NCI-H1930 (cell line): ENCODE measurements at places on chromosomes 16 and 17.

- DNase-seq, result peak; percentile 35
Measured at GRCh38 chr17:63042256-63042812, 76.3 kb downstream of the TANC2 start.

- DNase-seq, result no peak
Measured at GRCh38 chr16:85851034-85851785, 47.8 kb upstream of the IRF8 start.

- no peak for DNase-seq
Measured at GRCh38 chr17:44518032-44518431, 14.8 kb upstream of the GPATCH8 start.

DNA sequence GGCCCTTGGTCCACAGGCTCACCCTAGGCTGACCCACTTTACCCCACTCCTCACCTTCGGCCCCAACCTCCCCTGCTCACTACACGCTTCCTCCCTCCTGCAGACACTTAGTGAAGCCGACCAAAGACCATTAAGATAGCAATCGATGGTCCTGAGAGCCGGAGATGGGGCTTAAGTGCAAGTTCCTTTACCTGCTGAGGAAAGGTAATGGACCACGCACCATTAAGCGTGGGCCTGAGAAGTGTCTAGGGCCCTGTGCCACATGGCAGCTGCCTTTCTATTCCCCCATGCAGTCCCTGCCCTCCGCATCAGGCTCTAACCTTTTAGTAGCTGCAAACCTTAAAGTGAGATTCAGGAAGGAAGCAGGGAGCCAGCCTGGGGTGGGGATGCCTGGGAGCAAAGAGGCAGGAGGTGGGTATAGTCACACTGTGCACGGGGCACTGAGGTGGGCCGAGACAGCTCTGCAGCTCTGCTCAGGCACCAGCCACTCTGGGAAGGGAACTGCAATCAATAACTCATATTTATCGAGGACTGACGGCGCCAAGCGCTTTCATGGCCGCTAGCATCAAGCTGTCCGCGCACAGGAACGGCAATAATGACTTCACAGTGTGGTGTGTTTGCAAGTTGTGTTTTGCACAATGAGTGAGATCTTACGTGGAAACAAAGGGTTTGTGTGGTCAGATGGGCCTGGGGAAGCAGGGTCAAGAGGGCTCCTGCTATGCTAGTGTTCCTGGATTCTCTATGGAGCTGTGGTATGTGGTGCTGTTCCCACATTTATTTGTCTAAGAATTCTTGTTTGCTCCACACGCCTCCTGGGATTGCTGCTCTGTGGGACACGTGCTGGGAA is 84.9 kb upstream of the CDC42EP4 start:
- DNase-seq, result no peak

- no peak for DNase-seq
Measured at GRCh38 chr17:27413315-27413714, 42.9 kb upstream of the KSR1 start.

DNA sequence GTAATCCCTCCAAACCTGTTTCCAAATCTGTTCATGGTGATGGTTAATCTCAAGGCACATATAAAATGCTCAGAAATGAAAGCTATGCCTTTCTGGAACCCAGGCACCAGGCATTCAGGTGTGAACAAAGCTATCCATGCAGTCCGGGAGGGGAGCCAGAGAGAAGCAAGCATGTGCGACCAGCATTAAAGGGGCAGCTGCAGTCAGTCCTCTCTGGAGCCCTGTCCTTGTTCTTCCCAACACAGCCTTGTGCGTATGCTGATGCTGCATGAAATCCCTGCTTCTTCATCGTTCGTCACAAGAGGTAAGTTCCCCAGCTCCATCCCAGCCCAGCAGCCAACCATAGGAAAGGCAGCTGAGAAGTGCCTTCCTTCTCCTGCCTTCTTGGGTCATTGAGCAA is 148.7 kb downstream of the GRIN2A start:
- no peak for DNase-seq

- DNase-seq, result no peak
Measured at GRCh38 chr17:55607731-55608341, 96.6 kb upstream of the SMIM36 start.

GRCh38 chr16:980595-980854 is 1.0 kb upstream of the SOX8 start:
- no peak for DNase-seq

DNA sequence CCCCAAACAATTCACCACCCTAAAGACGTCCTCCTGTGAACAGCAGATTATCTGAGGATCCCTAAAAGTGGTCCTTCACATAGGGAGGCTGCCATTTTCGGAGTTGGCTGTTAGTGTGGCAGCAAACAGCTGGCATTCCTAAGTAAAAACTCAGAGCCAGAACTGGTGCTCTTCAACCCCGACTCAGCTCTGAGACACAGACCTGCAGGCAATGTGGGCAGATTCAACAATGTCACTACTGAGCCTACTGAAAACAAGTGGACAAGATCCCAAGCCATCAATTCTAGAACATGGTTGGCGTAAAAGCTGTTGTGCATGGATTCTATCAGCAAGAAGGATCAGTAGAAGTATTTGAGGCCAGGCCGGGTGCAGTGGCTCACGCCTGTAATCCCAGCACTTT is 247.2 kb downstream of the NTN1 start:
- no peak for DNase-seq

GRCh38 chr17:19413761-19414160 is 2.7 kb downstream of the RNF112 start:
- no peak for DNase-seq

- no peak for DNase-seq
Measured at GRCh38 chr16:80176114-80176513, 364.7 kb upstream of the DYNLRB2 start.

DNA sequence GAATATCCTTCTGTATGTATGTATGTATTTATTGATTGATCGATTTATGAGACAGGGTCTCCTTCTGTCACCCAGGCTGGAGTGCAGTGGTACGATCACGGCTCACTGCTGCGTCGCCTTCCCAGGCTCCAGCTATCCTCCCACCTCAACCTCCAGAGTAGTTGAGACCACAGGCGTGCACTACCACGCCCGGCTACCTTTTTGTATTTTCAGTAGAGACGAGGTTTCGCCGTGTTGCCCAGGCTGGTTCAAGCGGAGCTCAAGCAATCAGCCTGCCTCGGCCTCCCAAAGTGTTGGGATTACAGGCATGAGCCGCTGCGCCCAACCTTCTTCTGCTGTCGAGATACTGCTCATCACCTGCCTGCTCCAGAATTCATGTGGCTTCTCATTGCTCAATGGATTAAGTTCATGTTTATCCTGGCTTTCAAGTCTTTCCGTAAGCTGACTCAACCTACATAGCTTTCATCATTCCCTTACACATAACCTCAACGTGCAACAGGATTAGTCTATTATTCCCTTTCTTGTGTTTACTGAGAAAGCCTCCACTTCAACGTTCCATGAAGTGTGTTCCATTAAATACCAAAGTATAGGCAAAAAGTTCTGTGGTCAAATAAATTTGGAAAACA is 13.6 kb downstream of the TAC4 start:
- DNase-seq, result no peak
